ENCODE measurements at places on chromosomes 1 and 21.

- no peak for DNase-seq
Observed at GRCh38 chr1:39617488-39618049, 21.9 kb downstream of the HEYL start.

DNA sequence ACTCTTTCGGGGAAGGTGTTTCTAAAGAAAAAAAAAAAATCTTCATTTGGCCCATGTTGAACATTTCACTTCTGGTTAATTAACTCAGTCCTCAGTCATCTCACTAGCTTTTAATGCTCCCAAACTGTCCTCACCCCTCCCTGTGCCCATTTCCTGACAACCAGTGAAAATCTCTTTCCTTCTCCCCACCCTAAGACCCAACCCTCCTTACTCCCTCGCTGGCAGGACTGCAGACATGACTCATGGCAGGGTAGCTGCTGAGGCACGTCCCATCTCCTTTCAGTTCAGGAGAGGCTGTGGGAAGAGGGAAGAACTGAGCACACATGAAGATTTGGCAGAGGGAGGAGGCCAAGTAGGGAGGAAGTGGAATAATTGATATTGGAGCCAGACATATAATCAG is 12.6 kb downstream of the PKP1 start:
- DNase-seq, result no peak

GRCh38 chr1:173422456-173422976 is 54.6 kb upstream of the PRDX6 start:
- no peak for DNase-seq

GRCh38 chr1:30809514-30810263 is 52.1 kb upstream of the LAPTM5 start:
- DNase-seq, result no peak

DNA sequence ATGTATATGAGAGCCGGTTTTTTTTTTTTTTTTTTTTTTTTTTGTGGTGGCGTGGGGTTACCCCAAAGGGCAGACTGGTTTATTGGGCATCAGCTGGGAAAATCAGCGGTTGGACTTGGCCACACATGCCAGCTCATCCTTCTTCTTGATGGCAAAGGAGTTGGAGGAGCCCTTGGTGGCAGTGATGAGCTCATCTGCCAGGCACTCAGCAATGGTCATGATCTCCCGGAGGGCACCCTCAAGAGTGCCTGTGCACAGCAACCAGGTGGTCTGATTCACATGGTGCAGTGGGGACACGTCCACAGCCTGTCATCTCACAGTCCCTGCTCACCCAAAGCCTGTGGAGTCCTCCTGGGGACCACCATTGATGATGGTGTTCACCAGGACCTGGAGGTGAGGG is 62.0 kb downstream of the MRPS6 start:
- no peak for DNase-seq

GRCh38 chr1:229139331-229140118 is 131.4 kb upstream of the RAB4A start:
- DNase-seq, result no peak

GRCh38 chr1:235047331-235047871 is 81.2 kb downstream of the TOMM20 start:
- no peak for DNase-seq

DNA sequence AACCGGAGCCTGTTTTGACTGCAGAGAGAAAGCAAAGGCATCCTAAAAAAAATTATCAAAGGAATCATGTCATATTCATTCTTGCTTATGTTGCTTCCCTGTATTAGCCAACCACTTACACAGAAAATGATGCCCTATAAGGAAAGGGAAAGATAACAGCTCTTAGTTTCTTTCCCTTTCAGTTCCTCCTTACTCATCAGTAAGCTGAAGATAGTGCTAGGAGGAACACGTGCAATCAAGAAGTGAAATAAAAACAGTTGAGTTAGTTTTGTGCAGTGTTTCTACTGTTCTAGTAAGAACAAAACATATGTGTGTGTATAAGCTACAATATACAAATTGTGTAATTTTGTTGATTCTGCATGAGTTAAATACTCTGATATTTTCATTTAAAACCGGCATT is 45.3 kb upstream of the MTF2 start:
- DNase-seq, result no peak

- no peak for DNase-seq
Observed at GRCh38 chr1:46041974-46042373, 90.5 kb downstream of the PIK3R3 start.

GRCh38 chr1:22569269-22569668 is 6.0 kb downstream of the EPHA8 start:
- DNase-seq, result no peak

GRCh38 chr1:236468625-236469024 is 55.2 kb upstream of the LGALS8 start:
- no peak for DNase-seq

DNA sequence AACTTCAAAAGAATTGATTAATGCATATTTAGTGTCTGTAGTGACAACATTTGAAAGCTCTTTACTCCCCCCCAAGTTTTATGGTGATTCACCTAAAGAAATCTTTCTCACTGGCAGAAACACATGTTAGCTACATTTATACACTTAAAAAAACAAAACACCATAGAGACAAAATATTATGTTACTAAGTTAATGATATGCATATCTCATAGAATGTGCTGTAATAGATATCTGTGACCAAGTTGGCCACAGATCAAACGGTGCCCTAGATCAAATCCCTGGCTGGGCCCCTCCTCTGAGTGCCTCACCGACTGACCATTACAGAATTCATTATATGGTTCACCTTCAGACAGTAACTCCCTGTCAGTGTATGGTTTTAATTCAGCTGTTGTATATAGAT is 322.1 kb upstream of the LYPLAL1 start:
- no peak for DNase-seq

Measured in activated CD8-positive, alpha-beta memory T cell treated with anti-CD3 and anti-CD28 coated beads for 24 hours (primary cell).